ENCODE measurements at places on chromosomes 11 and 22.

DNA sequence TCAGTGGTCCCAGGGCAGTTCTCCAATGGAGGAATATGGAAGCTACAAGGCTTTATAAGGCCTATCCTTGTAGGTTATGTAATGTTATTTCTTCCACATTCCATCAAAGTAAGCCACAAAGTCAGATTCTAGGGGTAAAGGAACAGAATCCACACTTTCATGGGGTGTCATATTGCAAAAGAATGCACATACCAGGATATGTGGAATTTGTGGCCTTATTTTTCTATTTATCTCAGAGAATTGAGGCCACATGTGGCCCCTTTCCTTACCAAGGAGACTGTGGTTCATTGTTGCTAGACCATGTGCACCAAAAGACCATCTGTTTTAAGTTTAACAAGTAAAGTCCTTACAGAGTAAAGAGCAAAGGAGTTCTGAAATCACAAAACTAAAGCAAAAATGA, 12.9 kb downstream of the LRRC4C start:
- DNase-seq: no peak

- no peak for DNase-seq
Measured at GRCh38 chr11:126523441-126524205, 168.1 kb downstream of the ST3GAL4 start.

GRCh38 chr11:2272228-2272945, 2.0 kb upstream of the ASCL2 start:
- DNase-seq: peak; percentile 63

DNA sequence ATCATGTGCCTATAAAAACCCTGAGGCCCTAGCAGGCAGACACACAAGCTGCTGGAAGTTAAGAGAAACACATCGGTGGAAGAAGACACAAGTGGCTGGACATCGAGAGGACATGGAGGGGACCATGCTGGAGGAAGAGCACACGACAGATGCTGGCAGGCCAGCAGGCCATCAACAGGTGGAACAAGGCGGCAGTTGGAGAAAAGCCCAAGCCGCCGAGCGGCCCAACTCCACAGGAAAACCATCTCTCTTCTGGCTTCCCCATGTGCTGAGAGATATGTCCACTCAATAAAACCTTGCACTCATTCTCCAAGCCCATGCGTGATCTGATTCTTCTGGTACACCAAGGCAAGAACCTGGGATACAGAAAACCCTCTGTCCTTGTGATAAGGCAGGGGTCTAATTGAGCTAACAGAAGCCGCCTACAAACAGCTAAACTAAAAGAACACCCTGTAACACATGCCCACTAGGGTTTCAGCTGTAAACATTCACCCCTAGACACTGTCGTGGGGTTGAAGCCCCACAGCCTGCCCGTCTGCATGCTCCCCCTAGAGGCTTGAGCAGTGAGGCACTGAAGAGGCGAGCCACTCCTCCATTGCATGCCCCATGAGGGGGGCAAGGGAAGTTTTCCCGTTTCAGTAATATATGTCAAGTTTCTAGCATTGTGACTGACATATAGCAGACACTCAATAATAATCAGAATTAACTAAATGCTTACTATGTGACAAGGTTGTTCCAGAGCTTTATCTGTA, 39.0 kb upstream of the MMP20 start:
- no peak for DNase-seq

GRCh38 chr11:126114486-126115126, 51.9 kb upstream of the CDON start:
- no peak for DNase-seq

GRCh38 chr11:20363500-20364340, at the start of gene HTATIP2:
TSS of gene HTATIP2 (plus strand) at chr11:20363714. CDS start at chr11:20364238, 524 bp downstream.
- DNase-seq: peak; percentile 81

GRCh38 chr11:123659311-123659710, 4.9 kb upstream of the SCN3B start:
- no peak for DNase-seq

All from coronary artery (tissue), 2 donors.